Activated naive CD8-positive, alpha-beta T cell treated with anti-CD3 and anti-CD28 coated beads, Interleukin-2, amount 50 U/mL, for 16 hours (primary cell): ENCODE measurements at places on chromosomes 13 and 19.

DNA sequence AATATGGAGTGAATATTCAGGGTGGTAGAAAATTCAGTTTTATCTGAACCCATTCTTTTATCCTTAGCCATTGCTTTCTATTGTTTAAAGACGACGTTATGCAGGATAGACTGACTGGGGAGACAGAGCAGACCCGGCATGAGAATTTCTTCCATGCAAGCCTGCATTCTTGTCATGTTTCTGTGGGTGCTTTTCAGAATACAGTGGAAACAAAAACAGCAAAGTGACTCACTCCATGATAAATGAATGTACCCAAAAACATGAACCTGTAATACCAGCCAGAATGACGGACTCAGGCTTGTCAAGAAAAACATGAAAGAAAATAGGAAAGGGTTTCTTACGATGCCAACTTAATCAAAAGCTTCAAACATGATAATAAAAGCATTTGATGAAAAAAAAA, 924.0 kb downstream of the EFNB2 start:
- no peak for DNase-seq

DNA sequence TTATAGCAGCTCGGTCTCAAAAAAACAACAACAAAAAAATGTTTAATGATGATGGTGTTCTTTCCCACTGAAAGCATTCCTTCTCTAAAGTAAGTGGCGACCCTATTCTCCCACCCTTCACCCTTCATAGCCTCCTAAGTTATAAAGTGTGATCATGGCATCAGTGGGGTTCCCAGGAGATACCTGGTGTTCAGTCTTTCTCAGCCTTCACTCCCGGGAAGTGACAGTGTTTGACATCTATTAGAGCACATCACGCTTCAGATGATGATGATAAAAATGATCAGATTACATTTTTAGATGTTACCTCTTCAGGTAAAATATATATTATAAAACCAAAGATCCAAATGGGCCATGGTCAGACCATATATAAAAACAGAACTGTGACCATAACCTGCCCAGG, 51.0 kb downstream of the TGDS start:
- DNase-seq: no peak

DNA sequence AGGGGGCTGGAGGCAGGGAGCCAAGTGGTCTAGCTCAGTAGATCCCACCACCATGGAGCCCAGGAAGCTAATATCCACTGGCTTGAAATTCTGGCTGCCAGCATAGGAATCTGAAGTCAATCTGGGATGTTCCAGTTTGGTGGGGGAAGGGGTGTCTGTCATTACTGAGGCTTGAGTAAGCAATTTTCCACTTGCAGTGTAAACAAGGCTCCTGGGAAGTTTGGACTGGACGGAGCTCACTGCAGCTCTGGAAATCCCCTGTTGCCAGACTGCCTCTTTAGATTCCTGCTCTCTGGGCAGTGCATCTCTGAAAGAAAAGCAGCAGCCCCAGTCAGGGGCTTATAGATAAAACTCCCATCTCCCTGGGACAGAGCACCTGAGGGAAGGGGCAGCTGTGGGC, 349.2 kb upstream of the KLHL1 start:
- DNase-seq: no peak

GRCh38 chr19:35552534-35553384, 7.3 kb downstream of the TMEM147 start:
- DNase-seq: no peak

DNA sequence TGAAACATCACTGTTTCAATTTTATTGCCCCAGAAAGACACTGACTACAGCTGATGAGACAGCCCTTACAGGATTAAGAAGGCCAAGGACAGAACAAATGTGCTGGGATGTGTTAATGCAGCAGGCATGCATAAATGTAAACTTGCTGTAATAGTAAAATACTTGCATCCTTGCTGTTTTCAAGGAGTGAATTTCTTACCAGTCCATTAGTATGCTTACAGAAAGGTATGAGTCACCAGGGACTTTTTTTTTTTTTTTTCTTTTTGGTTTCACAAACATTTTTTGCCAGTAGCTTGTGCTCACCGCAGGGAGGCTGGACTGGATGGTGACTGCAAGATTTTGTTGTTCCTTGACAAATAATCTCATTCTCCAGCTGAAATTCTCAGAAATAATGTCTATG, 55.1 kb downstream of the GPR180 start:
- DNase-seq: no peak

GRCh38 chr19:3730457-3730958, 22.3 kb downstream of the TJP3 start:
- no peak for DNase-seq

DNA sequence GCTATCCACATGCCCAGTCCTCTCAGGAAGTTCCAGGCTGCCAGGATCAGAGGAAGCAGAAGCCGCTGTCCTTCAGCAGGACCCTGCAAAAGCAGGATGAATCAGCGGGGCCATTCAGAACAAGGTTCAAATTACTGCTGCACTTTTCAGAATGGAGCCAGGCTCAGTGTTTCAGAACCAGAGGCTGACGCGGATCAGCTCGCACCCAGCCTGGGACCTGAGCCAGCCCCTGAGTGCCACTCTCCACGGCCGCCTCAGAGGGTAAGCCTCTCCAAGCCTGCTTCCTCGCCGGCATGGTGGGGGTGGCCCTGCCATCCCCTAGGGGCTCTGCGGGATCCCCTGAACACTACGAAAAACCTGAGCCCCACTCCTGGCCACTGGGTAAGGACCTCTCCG, 24.7 kb downstream of the RASA3 start:
- DNase-seq: no peak

DNA sequence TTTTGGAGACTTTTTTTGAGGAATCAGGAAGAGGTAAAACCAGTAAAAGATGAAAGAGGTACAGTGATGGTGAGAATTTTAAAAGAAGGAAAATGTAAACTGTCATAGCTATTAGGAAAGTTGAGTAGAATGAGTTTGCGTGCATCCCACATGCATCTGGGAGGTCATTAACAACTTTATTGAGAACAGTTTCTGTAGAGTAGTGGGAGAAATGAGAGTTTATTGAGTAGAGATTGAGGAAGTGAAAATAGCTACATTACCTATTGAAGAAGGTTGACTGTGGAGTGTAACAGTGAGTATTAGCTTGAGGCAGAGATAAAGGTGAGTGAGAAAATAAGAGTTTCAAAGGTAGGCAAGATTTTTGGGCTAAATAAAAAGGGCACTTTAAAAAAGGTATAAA, 38.7 kb downstream of the BRCA2 start:
- no peak for DNase-seq

DNA sequence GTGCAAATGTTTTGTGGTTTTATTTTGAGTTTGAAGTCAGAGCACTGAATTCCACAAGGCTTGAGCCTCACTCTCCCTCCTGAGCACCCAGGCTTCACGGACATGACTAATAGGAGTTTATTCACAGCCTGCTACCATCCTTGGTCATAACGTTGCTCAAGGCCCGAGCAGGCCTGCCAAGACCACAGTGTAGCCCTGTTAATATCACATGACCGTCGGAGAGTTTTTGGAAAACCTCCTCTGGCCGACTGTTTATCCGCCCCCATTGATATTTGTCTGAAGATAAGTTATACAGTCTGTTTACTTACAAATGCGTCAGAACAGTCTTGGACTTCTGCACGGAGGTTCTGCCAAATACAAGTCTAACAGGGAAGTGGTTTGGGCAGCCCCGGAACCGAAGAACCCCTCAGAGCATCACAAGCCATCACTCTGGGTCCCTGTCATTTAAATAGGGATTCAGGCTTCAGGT, 89.9 kb downstream of the COL4A2 start:
- no peak for DNase-seq

- DNase-seq: no peak
Measured at GRCh38 chr13:33101835-33102234, 85.6 kb downstream of the KL start.
